ENCODE measurements at places on chromosomes 5 and 9.

- DNase-seq = peak; percentile 79
Observed at GRCh38 chr5:10590226-10590999, 26.5 kb downstream of the ANKRD33B start.

GRCh38 chr9:87498046-87498810 is 561 bp downstream of the DAPK1 start:
- DNase-seq = peak; percentile 88

DNA sequence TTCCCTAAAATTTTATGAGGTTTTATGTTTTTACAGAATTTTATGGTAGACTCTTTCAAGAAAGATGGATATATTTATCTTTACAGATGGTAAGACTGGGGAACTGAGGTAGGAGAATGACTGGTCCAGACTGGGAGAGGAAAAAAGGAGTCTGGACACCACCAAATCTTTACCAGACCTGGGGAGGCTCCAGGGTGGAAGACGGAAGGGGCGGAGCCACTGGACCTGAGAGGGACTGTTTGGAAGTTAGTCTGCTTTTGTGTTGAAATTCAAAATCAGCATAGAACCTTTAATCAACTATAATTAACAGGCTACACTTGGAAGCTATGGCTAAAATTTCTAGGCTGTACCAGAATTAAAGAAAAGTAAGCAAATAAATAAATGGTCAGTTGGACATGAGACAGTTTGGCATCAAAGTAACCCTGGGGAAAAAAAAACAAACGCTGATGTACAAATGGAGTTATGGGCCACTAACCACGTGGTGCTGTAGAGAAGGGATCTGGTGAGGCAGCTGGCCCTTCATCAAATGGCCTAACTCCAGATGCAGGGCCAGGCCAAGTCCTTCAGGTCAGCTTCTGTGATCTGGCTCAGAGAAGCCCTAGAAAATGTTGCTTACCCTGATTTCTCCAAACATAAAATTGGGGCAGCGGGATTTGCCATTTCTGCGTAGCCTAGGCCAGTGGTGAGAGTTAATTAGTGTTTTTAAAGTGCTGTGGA is 155.1 kb downstream of the ARSB start:
- DNase-seq = no peak

GRCh38 chr5:160548949-160549645 is 127.4 kb downstream of the PTTG1 start:
- no peak for DNase-seq

DNA sequence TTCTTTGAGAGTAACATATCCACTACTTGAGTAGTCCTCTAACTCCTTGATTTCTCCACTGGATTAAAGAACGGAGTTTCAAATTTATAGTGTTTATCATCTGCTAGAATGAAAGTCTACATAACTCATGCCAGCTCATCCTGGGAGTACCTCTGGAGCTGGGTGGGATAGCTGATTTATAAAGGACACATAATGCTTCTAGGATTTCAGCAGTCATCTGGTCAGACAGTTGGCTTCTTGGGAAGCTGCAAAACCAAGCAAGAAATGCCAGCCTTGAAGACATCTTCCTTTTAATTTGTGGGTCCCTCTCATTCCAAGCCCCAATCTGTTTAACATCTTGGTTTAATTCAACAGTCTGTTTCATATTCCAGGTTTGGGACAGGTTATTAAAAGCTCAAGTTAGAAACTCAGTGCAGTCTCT is 3.2 kb downstream of the GALNT10 start:
- DNase-seq = no peak

GRCh38 chr5:132506094-132506692 is 15.6 kb upstream of the IRF1 start:
- DNase-seq = no peak

GRCh38 chr5:173513521-173513991 is 102.9 kb downstream of the BOD1 start:
- DNase-seq = no peak

- DNase-seq = no peak
Observed at GRCh38 chr9:137007108-137007815, 10.9 kb upstream of the CLIC3 start.

DNA sequence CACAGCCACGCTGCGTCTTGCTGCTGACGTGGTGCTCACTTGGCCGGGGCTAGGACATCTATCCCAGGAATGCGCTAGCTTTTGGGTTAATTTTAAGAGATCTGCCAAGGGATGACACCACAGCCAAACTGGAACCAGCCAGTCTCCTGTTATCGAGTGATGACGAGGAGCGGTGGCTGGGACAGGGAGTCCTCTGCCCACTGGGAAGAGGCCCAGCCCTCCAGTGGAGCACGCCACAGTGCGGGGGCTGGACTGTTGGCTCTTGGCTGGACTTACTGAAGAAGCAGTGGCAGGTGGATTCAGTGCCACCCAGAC is 55.1 kb upstream of the PHYKPL start:
- DNase-seq = no peak

- no peak for DNase-seq
Observed at GRCh38 chr9:116875576-116875975, 188.5 kb downstream of the TRIM32 start.
